ENCODE measurements at places on chromosomes 2 and 18.
A peak's percentile ranks its signal among the peaks of the same experiment; 100 is the strongest.

DNA sequence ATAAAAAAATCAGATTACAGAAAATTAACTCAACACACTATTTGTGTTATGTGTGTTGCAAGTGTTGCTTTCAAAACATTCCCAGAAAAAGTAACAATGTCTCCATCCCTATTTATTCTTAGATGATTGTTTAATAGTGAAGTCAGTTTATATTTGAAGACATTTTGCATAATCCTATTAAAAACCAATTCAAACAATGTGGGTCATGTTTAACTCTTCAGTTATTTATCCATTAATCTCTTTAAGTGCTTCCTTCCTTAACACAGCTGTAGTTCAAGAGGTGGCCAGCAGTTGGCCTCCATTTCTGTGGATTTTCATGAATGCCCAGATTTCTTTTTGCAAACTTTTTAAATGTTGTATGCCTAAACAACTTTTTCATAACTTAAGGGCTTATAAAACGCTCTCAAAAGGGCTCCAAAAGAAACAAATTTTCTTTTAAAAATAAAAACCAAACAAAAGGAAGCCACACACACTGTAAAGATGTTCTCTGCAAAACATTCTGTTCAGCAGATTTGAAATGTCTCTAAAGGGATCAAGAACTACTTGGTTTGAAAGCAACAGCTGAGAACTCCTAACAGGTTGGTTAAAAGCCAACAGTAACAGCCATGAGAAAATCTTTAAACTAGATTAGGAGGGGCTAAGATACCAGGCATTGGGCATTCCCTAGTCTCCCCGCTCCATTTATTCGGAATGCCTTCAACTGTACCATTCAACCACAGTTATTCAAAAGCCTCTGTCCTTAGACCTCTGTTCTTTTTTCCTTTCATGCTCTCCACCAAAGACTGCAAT is 71.5 kb downstream of the THADA start:
- no peak for DNase-seq

DNA sequence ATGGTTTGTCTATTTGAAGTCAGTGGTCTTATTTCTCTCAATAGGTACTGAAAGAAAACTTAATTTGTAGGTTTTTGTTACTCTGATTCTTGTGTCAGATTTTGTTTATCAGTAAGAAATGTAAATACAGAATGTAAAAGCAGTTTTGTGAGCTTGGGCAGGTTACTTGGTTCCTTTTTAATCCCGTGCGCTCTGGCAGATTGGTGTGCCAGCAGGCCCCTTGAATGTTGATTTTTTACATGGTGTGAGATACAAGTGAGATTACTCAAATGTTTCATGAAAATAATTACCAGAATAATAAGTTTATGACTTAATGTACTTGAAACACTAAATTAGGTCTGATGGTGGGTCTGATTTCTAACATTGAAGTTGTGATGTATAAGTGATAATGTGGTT is 13.4 kb downstream of the HNRNPA3 start:
- no peak for DNase-seq

DNA sequence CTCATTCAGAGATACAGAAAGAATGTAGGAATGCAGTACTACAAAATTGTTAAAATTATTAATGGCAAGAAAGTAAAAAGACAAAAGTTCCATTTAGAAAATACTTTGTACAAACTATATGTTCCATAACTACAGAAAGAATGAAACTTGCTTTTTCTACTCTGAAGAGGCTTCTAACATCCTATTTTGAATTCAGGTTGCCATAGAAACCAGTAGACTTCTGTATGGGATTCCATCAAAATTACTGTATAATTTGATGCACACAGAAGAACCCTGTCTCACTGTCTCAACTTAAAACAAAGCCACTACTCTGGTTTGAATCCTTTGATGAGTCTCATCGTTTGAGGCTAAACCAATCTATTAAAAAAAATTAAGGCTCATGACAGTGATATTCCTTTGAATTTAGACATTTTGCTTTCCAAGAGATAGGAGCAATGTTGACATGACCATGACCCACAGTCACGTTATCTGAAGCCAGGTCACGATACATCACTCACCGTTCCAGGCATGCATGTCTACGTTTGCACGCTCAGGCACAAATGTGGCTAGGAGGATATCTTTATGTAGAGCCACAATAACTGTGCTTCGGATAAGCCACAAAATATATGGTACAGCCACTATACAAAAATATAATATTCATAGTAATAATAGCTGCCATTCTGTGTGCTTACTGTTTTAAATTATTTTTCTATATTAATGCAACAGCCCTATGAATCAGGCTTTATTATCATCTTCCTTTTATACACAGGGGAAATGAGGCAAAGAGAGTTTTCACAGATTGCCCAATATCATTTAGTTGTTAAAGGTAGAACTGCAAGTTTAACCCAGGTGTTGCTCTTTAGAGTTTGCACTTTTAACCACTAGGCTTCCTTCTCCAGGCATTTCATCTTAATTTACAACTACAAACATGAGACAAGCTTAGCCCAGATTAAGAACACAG is 82.4 kb downstream of the CACNB4 start:
- no peak for DNase-seq

DNA sequence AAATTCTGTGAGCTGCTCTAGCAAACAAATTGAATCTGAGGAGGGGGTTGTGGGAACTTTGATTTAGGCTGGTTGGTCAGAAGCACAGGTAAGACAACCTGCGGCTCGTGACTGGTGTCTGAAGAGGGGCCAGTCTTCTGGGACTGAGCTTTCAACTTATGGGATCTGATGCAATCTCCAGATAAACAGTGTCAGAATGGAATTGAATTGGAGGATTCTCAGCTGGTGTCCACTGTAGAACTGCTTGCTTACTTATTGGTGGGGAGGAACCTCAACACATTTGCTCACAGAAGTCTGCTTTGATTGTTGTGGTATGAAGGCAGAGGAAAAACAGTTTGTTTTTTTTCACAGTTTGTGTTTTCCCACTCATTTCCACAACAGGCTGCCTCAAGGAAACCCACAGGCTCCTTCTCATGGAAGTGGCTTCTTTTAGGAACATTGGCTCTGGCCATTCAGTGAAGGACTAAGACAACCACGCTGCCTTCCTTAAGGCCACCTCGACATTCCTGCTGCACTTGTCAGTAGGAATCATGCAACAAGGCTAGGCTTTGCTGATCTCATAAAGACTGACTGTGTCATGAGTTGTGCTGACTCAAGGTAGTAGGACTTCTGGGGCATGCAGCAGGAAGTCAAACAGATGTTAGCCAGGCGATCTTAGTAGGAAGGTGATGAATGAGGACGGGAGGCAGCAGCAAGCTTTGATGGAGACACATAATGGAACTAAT is 104.7 kb downstream of the TSN start:
- no peak for DNase-seq

- no peak for DNase-seq
These were observed 195.4 kb upstream of the CWC22 start for GRCh38 chr2:180202467-180202951.

GRCh38 chr2:220966636-220967035 is 605.5 kb downstream of the EPHA4 start:
- no peak for DNase-seq

GRCh38 chr2:5254791-5255332 is 437.3 kb upstream of the SOX11 start:
- no peak for DNase-seq

GRCh38 chr18:76687304-76687962 is 134.9 kb upstream of the ZNF236 start:
- DNase-seq, result no peak

GRCh38 chr2:58448065-58448507 is 207.0 kb upstream of the FANCL start:
- DNase-seq, result peak; percentile 95

GRCh38 chr2:158456309-158457066 is at the start of the genes CCDC148 and PKP4:
TSS of gene CCDC148 (minus strand) at chr2:158456753. CDS start at chr2:158456439, 314 bp downstream.
TSS of gene PKP4 (plus strand) at chr2:158456952. CDS start at chr2:158533185, 76,233 bp downstream.
- peak; percentile 95 for DNase-seq

GRCh38 chr18:2918761-2919550 is 72.2 kb downstream of the EMILIN2 start:
- DNase-seq, result no peak

DNA sequence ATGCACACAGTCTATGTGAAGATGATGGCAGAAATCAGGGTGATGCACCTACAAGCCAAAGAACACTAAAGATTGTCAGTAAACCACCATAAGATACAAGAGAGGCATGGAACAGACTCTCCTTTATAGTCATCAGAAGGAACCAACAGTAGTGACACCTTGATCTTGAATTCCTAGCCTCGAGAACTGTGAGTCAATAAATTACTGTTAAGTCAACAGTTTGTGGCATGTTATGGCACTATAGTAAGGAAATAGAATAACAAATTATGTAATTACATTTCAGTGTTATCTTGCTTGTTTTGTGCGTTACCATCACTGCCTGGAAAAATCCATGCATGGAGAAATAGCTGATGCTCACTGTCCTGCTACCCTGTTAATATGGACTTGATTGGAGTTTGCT is 110.2 kb upstream of the LRP1B start:
- no peak for DNase-seq

- no peak for DNase-seq
These were observed 9.5 kb downstream of the KCMF1 start for GRCh38 chr2:84980263-84980983.

- no peak for DNase-seq
These were observed 56.8 kb downstream of the COX7A2L start for GRCh38 chr2:42304059-42304713.

DNA sequence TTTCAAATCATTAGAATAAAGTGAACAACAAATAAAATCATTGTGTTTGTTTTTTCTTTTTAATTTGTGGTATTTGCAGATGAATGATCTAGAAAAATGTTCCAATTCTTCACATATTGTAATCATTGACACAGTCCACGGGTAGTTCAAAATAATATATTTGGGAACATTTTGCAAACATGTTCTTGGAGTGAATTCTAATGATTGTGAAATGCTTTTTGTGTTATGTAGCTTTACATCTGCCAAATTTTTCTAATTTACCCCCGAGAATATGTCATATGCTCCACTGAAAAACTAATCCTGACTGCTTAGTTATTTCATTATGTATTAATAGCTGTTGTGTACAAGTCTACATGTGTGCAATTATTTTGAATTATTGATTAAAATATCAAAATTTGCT is 1468.4 kb upstream of the NXPH2 start:
- no peak for DNase-seq

- DNase-seq, result no peak
These were observed 6.4 kb downstream of the TGFBRAP1 start for GRCh38 chr2:105323111-105323510.

GRCh38 chr2:47653902-47654789 is 128.8 kb upstream of the MSH6 start:
- no peak for DNase-seq

- no peak for DNase-seq
These were observed 13.4 kb downstream of the ITGA6 start for GRCh38 chr2:172440795-172441194.

DNA sequence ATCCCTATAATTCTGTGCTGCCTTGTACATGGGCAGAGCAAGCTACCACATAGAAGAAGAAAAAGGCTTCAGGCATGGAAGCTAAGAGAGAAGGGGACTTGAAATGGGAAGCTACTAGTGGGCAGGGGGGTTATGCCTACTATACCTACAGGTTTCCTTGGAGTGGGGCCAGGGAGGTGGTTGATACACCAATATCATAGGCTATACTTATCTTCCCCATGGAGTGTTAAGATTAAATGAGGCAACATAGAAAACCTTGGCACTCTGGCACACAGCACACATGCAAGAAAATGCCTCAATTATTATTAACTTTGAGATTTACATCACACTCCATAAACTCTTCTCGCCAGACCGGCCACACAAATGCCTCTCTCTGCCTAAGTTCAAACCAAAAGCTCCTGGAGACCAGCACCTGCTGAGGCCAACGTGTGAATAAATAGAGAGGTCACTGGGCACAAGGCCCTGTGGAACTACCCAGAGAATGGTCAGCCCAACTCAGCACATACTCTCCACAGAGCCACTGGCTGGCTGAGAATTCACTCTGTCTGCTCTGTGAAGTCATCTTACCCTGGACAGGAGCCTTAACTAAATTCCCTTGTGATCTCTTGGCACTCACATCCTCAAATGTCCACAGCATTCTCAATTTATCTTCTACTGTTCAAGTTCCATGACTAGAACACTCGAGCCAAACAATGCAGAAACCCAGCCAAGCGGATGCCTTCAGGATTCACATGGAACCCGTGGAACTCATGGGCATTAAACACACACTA is 498.7 kb downstream of the BCL11A start:
- DNase-seq, result no peak

DNA sequence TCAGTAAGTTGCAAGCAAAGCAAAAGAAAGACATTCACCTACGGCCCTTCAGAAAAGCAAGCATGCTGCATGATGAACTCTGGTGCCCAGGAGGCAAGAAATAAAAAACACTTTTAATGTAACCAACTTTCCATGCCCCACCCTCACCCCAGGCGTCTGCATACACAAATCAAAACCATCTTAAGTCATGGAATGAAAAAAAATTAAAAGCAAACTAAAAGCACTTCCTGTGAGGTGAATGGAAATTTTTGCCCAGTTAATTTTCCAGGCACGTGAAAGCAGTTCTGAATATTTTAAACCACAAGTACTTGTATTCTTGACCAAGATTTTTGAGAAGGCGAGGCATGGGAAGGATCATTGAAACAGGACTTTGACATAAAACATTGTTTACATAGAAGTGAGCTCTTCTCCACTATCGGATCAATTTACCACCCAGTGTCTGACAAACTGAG is 2.5 kb upstream of the ICOS start:
- no peak for DNase-seq

GRCh38 chr18:80107426-80107825 is 1.6 kb upstream of the ADNP2 start:
- no peak for DNase-seq

GRCh38 chr18:47883771-47884413 is 46.6 kb downstream of the SMAD2 start:
- DNase-seq, result no peak

DNA sequence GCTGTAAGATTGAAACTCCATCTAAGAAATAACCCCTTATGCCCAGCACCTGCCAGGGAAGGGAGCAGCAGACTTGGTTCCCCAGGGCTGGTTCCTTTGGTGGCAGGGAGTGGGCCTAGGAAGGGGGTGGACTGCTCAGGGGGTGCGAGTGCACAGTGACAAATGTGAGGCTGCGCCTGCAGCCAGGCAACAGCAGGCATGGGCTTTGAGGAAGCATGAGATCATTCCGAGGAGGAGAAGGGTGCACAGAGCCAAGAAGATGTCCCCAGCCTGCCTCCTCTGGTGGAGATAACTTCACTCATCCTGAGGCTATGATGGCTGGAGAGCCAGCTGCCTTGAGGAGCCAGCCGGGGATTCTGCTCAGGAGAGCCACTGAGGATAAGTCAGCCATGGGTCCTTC is 158.0 kb downstream of the CAPN13 start:
- no peak for DNase-seq

DNA sequence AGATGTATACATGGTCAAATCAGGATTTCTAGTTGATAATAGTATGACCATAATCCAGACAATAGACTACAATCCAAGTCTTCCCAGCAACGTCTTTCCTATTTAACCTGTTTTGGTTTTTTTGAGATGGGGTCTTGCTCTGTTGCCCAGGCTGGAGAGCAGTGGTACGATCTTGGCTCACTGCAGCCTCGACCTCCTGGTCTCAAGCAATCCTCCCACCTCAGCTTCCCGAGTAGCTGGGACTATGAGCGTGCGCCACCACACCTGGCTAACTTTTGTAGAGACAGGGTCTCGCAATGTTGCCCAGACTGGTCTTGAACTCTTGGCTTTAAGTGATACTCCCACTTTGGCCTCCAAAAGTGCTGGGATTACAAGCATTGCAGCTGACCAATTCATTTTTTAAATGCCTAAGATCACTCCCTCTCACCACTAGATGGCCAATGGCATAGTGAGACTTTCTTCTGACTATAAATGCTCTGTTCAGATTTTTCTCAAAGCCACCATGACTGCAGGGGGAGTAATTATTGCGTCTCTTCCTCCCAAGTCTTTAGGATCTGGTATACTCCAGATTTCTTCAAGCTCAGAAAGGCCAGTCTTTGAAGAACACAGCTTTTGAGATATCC is 47.6 kb downstream of the HNRNPLL start:
- DNase-seq, result no peak

GRCh38 chr2:33210626-33211025 is 263.9 kb downstream of the LTBP1 start:
- no peak for DNase-seq

Data from NCI-H2081 (cell line).